ENCODE measurements at places on chromosomes 11 and 22.

DNA sequence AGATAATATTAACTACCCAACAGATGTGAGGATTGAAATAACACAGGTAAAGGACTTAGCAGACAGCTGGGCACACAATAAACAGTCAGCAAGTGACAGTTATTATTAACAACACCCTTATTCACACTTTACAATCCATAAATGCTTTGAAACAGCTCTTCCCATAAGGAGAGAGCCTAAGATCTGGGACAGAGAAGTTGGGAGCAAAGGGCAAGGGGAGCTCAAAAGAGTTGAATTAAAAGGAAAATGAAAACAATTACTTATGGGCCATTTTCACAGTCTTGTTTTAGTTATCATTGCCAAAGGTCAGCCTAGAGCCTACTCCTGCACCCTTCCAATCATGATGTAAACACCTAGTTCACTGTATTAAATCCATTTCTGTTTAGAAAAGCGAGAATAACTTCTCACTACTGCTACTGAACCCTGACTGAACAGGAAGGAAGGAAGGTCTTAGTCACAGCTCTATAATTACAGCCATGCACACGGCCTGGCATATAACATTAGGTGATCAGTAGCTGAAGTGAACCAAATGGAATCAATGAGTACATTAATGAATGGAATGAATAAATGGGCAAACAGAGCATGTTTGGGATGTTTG lies 111.3 kb downstream of the PLEKHA7 start:
- no peak for DNase-seq

GRCh38 chr22:43164636-43165035 lies 13.3 kb downstream of the TSPO start:
- DNase-seq: no peak

GRCh38 chr11:111841370-111842053 lies 29.9 kb downstream of the ALG9 start:
- DNase-seq: peak; percentile 83

DNA sequence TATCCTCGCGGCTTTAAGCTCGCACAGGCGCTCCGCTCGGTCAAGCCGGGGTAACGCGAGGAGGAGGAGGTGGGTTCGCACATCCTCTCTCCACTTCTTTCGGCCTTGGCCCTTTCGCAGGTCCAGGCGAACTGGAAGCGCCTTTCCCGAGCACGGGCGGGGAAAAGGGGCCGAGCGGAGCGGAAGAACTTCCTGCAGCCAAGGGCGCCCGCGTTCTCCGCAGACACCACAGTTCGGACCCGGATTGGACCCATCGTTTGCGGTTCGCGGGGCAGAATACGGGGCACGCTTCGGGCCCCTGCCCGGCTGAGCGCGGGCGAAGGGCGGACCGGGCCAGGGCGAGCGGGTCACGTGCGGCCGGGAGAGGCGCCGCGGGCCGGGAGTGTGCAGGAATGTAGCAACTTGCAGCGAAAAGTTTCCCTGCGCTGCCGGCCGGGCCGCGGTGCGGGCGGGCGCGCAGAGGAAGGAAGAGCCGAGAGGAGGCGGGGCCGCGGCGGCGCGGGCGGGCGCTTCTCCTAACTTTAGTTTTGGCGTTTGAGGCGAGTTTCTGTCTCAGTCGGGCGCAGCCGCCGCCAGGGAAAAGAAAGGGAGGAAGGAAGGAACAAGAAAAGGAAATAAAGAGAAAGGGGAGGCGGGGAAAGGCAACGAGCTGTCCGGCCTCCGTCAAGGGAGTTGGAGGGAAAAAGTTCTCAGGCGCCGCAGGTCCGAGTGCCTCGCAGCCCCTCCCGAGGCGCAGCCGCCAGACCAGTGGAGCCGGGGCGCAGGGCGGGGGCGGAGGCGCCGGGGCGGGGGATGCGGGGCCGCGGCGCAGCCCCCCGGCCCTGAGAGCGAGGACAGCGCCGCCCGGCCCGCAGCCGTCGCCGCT lies at the start of gene YAP1:
TSS of gene YAP1 (plus strand) at position 552 of the 865 bp plus-strand sequence. CDS start 402 bp downstream, outside the sequence.
- peak; percentile 35 for DNase-seq

GRCh38 chr11:34478845-34479663 lies 34.5 kb downstream of the ELF5 start:
- no peak for DNase-seq

DNA sequence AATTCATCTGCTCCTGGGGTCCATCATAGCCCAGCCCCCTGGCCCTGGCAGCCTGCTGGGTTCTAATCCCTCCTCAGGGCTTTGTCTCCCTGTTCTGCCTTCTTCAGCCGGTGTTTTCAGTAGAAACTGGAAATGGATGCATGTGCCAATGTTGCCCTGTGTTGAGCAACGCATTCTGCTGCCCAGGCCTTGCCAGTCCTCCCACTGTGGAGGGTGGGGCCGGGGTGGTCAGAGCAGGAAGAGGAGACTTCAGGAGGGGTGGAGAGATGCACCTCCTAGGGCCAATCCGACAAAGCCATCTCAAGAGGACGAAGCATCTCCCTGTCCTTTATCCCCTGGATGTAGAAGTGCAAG lies 27.6 kb upstream of the ZBTB16 start:
- DNase-seq: no peak

DNA sequence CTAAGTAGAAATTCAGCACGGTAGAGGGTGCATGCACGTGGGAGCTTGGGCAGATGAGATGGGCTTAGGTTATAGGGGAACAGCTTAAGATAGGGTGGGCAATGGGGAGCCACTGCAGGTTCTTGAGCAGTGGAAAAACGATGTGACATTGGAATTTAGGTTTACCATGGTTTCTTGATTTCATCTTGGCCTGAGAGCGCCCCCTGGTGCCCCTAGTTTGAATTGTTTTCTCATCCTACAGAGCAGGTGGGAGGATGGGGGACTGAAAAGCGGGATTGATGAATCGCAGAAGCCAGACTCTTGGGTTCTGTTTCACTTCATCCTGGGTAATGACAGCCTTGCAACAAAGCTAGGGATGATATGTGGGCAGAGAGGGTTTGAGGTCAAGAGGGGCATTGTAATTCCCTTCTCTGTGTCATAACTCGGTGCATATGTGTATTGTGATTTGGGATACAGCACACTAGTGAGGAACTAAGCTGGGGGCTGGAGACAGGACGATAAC lies 6.7 kb upstream of the MCAM start:
- DNase-seq: peak; percentile 75

- no peak for DNase-seq
Observed at GRCh38 chr11:66172146-66172545, 96.3 kb upstream of the RAB1B start.

DNA sequence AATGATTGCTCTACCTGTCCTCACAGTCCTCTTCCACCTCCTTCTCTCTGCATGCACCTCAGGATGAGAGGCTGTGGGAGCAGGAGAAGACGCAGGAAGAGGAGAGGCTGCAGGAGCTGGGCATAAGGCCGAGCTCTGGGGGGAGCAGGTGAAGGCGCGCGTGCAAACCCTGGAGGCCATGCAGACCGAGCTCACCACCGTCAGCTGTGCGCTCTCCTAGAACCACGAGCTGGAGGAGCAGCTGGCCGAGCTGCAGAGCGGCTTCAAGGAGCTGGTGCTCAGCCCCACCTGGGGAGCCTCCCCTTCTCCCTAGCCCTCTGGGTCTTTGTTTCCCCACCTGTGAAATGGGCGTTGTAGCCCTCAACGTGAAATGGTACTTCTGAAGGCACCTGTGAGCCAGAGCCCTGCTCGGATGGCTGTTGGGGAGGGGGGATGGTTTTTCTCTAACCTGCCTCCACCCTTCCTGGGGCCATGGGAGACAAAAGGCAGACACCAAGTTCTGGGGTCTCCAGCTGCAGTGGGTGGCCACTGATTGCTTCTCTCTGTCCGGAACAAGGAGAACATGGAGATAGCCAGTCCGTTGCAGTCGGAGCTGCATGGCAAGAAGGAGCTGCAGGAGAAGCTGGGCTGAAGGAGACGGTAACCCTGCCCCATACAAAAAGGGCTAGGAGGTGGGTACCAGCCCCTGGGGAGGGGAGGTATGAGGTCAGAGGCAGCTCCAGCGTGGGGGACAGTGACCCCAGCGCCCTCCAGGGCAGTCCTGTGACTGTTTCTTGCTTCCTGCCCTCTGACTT lies 65.2 kb upstream of the A4GALT start:
- no peak for DNase-seq

DNA sequence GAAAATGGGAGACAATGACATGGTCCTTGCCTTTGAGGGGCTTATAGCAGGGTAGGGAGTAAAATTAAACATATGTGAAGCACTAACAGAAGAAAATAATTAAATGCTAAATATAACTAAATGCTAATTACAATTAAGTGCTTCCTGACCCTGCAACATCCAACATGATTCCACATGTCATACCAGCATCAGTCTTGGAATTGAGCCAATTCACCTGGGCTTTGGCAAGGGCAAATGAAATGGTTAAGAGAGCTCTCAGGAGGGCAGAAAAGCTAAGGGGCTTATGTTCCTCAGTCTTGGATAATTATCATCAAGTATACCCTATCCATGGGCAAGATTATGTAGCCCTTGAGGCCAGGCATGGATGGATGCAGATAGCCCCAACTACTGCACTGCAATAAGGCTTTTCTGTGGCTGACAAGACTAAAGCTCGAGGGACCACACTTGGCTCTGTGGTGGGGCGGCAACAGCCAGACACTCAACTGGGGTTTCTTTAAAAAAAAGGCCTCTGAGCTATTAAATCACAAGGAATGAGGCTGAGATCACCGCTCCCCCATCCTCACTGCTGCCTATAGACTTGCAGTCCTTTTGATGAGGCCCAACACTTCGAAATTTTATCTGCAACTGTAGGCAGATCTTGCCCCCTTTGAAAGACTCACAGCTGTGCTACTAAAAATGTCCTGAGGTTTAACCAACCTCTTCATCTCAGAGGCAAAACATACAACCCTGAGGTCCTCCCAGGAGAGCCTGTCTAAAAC lies 39.0 kb downstream of the IL18BP start:
- no peak for DNase-seq

GRCh38 chr22:18906896-18907295 lies 776 bp downstream of the DGCR6 start:
- no peak for DNase-seq

Measured in effector CD4-positive, alpha-beta T cell (primary cell).